AG09309 (cell line): ENCODE measurements at places on chromosomes 11 and 22.

DNA sequence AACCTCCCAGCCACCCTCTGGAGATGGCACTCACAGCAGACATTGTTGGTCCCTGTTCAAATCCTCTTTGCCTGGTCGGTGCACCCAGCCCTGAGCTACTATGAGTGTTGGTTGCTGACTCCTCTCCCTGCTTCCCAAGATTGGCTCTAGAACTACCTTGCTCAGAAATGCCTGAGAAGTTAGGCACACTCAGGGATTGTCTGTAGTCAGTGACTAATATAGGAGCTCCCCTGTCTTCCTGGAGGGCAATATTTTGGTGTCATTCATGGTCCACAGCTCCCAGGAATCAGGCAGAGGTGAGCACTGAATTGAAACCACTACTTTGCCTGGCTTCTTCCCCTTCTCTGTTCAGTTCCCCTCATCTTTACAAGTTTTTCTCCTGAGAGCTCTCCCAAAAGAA lies 325.9 kb downstream of the MIAT start:
- DNase-seq = no peak

- no peak for DNase-seq
These were observed 256.9 kb upstream of the POU2AF2 start for GRCh38 chr11:110988671-110989070.

DNA sequence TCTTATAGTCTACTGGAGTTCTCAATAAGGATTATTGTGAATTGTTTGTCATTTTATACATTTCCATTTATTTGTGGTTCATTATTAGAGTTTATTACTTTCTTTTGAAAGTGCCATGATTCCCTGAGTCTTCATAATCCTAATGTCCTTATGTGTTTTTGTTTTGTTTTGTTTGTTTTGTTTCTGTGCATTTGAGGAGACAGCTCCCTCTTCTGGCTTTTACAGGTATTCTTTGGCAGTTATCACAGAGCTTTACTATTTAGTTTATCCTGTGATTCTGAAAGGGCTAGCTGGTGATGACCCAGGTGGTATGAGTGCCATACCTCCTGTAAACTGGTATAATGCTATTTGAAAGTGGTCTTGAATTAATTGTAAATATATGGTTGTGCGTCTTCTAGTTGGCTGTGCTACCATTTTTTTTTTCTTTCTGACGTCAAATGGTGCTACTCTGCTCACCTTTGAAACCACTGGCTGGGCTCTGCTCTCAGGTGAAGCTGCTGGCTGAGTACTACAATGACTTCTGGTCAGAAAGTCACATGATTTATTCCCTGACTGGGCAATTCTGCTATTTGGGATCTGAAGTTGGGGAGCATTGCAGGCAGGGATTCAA lies 751.2 kb downstream of the JRKL start:
- DNase-seq = no peak

DNA sequence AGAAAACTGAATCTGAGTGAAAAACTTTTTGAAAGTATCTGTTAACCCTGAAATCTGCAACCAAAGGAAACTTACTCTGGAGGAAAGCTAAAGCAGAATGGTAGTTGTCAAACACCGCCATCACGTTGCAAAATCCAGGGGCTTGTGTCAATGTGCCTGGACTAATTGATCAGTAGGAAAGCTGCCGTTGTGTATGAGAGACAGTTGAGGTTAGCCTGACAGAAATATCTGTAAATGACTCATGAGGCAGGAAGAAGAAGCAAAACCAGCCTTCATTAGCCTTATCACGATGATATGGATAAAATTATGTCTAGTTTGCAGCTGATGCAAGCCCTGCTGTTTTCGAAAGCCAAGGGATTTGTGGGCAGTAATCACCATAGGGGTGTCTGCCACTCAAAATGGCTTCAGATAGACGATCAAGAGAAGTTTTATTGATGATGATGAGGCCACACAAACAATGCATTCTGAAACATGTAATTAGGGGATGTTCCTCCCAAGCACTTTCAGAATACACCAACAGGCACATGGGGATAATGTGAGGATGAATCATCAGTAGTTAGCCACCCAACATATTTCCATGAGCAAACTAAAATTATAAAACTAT lies 8.9 kb downstream of the SCGB1A1 start:
- no peak for DNase-seq

GRCh38 chr22:34776817-34777216 lies 289.1 kb upstream of the ISX start:
- no peak for DNase-seq

DNA sequence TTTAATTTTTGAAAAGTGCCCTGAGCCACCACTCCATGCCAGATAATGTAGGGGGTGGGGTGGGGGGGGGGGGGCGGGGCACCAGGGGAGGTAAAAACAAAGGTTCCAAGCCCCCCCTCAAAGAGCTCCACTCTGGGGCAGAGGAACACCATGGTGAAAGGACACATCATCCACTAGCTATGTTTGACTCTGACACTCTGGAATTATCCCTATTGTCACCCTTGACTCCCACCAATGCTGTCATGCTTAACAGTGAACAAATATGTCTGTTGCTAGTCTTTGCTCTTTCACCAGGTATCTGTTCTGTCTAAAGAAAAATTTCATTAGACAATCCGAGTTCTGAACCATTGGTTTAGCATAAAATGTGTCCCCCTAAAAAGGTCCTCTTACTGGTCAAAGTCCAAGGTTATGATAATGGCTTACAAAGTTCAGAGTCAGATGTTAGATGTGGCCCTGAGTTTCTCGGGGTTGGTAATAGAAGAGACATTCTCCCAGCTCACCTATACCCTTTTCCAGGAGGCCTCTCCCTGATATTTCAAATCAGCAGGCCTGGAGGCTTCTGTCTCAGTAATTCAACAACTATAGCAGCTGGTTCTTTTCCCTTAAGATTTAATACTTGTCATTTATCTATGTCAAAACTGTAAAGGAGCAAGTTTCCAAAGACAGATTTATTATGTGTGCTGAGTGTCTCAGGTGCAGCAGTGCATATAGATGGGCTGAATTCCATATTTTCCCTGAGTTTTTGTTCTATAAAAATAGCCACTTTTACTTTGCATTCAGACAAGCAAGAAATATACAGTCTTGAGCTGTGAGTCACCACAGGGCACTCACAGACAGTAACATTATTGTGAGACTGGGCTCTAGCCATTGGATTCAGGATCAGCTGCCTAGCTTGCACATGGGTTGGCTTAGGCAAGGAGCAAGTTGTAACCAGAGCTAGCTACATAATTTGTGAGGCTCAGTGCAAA lies 174.1 kb downstream of the CSNK2A3 start:
- peak; percentile 40 for DNase-seq

- no peak for DNase-seq
These were observed 47.8 kb downstream of the ARHGAP42 start for GRCh38 chr11:100734743-100735527.

DNA sequence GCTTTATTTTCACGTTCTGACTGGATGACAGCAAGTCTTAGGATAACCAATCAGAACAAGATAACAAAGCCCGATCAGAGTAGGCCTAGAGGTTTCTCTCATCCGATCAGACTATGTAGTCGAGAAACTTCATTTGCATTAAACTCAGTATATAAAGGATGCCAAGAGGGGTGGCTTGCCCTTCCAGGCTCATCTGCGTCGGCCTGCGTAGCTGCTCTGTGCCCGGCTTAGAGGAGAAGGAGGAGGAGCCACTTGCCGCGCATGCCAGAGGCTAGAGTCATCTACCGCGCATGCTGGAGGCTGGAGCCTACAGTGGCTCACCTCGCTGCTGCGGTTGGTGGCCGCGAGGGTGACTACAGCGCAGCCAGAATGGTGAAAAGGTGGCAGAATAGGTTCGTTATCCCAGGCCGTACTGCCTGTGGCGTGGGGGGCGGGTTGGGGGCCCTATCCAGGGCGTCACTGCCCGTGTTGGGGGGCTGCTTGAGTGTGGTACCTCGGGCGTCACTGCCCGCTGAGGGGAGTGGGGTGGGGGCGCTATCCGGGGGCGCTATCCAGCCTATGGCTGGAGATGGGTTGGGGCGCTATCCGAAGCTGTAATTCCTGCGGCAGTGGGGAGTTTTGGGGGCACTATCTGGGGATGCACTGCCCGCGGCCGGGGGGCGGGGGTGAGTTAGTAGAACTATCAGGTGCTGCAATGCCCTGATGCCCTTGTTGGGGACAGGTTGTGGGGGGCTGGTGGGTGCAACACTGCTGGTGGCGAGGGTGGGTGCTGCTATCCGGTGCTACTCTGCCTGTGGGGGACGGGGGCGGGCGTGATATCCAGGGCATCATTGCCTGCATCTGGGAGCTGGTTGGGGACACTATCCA lies at the start of gene RFPL2:
TSS of gene RFPL2 (minus strand) at position 218 of the 867 bp plus-strand sequence. CDS start 2,622 bp downstream, outside the sequence.
- no peak for DNase-seq

GRCh38 chr22:41302811-41303210 lies 1.5 kb downstream of the ZC3H7B start:
- DNase-seq = no peak

GRCh38 chr11:111300569-111300968 lies 2.2 kb downstream of the POU2AF3 start:
- DNase-seq = no peak

DNA sequence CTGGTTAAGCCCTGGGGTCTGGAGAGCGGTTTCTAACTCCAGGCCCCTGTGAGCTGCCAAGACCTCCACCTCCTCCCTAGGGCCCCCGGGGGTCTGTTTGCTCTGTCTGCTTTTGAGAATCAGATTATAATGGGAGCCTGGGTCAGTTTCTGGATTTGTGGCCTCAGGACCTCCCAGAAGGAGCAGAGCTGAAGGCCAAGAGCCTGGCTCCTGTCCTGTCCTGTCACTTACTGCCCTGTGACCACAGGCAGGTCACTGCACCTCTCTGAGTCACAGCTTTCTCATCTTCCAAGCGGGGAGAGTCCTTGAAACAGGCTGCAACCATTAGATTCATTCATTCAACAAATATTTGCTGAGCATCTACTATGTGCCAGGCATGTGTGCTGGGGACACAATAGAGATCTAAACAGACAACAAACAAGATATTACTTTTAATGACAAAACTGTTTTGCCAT lies 87.3 kb upstream of the FGF3 start:
- DNase-seq = no peak

- no peak for DNase-seq
These were observed 51.6 kb upstream of the MYEOV start for GRCh38 chr11:69242266-69242920.

DNA sequence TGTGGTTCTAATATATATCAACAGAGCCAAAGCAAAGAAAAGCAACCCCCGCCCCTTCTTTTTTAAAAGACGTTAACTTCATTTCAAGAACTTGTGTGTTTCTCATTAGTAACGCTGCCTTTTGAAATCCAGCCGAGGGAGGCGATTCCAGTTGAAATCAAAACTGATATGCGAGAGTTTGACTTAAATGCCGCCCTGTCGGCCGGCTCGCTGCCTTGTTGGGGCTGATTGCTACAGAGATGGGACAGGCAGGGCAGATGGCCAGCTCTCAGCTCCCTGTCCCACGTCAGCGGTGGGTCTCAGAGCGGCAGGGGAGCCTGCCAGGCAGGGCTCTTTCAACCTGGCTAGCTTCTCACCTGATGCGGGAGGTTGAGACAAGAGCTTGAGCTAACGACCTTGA lies 51.9 kb upstream of the ALX4 start:
- DNase-seq = no peak
